ENCODE measurements at places on chromosomes 4 and X.

GRCh38 chr4:56466910-56467283 lies 520 bp upstream of the SRP72 start:
- DNase-seq = no peak

DNA sequence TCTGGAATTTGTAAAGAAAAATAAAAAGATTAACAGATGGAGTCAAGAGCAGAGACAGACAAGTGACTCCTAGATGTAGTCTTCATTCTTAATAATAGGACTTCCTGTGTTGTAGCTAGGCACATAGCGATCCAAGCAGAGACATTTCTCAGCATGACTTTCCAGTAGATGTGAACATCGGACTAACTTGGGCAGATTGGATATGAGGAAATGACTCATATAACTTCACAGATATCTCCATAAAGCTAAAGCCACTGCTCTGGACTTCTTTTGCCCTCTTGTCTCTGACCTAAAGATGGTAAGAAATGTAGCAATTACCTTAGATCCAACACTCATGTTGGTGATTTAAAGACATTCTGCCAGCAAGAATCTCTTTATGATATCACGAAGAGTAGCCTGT lies 131.7 kb downstream of the EPHA5 start:
- DNase-seq = no peak

DNA sequence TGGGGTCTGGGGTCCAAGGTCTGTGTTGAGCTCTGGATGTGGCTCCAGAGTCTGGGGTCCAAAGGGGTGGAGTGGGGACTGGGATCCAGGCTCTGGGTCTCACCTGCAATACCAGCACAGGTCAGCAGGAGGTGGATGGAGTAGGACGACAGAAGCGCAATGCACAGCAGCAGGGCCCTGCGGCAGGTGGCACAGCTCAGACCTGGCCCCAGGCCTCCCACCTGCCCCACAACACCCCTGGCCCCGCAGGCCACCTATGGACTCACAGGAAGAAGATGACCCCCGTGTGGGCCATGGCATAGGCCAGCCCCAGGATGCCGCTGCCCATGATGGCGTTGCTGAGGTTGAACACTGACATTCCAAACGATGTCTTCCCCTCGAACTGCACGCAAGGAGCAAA lies 3.4 kb downstream of the SLC38A5 start:
- no peak for DNase-seq

GRCh38 chrX:68079961-68080360 lies 353.3 kb downstream of the OPHN1 start:
- no peak for DNase-seq

- peak; percentile 93 for DNase-seq
Measured at GRCh38 chr4:87865960-87866598, 33.3 kb downstream of the MEPE start.

- DNase-seq = no peak
Measured at GRCh38 chrX:35076061-35076460, 133.5 kb downstream of the FAM47B start.

DNA sequence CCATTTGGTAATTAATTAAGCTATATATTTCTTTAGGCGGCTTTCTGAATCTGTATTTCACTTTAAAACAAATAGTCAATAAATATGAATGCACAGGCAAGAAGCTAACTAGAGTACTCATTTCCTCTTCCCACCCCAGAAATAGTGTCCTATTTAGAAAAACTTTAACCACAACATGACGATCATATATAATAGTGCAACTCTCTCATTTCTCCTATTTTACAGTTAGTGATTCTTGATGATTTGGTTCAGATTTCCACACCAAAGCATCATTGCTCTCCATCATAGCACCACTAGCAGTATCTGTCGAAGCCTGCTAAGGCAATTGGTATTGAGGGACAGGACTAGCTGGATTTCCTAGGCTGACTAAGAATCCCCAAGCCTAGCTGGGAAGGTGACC lies 184.0 kb upstream of the GALNTL6 start:
- DNase-seq = no peak

GRCh38 chr4:176671532-176671931 lies 121.2 kb downstream of the VEGFC start:
- no peak for DNase-seq

DNA sequence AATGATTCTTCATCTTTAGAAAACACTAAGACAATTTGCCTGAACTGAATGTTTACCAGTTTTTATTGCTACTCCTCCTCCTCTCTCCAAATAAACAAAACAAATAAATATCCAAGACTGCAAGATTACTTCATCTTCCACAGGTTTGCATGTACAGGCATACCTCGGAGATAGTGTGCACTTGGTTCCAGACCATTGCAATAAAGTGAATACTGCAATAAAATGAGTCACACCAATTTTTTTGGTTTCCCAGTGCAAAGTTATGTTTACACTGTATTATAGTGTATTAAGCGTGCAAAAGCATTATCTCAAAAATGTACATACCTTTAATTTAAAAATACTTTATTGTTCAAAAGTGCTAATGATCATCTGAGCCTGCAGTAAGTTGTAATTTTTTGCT lies 53.3 kb downstream of the FBXL5 start:
- no peak for DNase-seq

- no peak for DNase-seq
Measured at GRCh38 chr4:80294206-80294605, 27.7 kb downstream of the FGF5 start.

- no peak for DNase-seq
Measured at GRCh38 chrX:145729635-145730034, 88.0 kb upstream of the SLITRK2 start.

DNA sequence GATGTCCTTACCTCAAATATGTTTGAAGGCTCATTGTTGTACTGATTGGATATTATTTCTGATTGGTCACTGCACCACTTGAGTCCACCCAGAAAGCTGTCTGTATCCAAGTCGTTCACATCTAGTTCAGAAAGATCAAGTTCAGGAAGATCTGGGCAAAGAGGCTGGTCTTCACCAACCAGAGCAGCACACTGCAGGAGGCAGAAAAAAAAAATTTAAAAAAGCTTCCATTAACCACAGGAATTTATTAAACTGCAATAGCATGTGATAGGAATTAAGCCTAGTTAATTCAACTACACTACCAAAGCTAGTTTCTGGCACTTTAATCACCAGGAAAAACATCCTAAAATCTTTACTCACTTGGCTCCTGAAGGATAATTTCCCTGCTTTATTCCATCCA lies 5.1 kb downstream of the PPARGC1A start:
- DNase-seq = no peak

Data from Caki2 (cell line).